Sigmoid colon (tissue), 7 donors: ENCODE measurements at places on chromosomes 11 and 22. TPM values are rescaled to one million over a fixed set of nuclear protein-coding genes. Genes with fewer than 3 reads are reported as not detected.

DNA sequence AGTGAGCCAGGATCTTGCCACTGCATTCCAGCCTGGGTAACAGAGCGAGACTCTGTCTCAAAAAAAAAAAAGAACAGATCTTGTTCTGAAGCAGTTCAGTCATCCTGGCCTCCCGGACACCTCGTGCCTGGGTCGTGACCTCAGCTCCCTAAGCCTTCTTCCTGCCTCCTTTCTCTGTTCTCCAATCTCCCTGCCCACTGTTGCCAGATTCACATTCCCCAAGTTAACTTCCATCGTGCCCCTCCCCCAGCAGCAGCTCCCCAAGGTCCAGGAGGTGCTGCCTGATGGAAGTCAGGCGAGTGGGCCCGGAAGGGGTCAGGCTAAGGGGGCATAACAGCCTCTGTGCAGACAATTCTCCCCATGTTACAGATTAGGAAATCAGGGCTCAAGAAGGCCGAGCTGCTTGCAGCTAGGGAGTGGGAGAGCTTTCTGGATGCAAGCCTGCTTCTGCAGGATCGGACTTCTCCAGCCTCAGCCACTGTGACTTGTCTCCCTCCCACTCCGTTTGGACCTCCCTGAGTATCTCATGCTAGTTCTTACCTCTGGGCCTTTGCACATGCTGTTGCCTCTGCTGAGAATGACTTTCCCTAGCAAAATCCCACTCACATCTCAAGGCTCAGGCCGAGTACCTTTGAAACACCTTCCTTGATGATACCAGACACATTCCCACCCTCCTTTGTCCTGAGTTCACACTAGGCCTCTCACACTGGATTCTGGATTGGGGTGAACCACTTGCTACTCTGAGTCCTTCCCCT lies 14.3 kb upstream of the TMEM184B start:
- peaks cover 41% of the 10 kb centered on the region for H3K4me1 ChIP-seq
- no peak for DNase-seq
- H3K27ac ChIP-seq, result no peak overlapping the region
- H3K27me3 ChIP-seq, result no peaks in the 10 kb centered on the region
- H3K4me3 ChIP-seq, result no peak overlapping the region

DNA sequence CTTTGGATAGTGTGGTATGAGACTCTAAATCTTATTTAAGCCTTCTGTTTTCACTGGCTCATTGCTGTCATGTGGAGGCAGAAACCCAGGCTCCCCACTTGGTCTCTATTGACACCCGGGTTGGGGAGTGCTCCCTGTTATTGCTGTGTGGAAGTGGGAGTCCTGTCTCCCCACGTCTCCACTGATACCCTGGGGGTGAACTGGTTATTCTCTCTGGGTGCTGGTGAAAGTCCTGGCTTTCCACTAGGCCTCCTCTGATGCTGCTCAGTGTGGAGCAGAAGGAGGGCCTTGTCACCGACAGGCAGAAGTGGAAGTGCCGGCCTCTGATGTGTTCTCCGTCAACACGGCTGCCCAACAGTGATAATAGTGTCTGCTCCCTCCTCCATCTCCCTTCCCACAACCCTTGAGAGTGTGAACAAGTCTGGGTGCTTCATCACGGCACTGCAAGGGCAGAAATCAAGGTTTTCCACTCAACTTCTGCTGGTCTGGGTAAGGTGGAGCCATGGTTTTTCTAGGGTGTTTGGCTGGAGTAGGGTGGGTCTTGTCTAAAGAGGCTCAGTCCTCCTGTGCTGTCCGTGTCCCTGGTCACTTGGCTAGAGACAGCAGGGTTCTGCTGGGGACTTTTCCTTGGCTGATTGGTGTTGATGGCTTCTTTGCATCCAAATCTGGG lies 240.7 kb upstream of the B3GAT1 start:
- no peaks in the 10 kb centered on the region for H3K4me1 ChIP-seq
- no peaks in the 10 kb centered on the region for H3K27me3 ChIP-seq
- H3K36me3 ChIP-seq, result no peaks in the 10 kb centered on the region

DNA sequence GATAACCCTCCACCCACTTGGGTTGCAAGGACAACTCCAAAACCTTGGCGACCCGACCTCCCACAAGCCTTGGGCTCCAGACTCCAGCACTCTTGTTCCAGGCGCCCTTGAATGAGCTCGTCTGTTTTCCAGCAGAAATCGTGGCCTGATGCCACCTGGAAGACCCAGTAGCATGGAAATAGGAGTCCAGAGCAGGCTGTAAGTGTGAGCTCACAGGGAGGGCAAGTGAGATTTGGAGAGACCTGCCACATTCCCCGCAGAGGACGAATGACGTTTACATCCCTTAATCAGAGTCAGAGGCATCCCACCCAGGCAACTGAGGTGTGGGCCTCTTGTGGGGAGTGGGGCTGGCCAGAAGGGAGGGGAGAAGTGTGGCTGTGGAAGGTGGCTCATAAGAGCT lies 71.9 kb downstream of the LDLRAD3 start:
- DNase-seq, result peak; percentile 74
- no peak overlapping the region for H3K27ac ChIP-seq
- no peaks in the 10 kb centered on the region for H3K4me1 ChIP-seq
- no peak overlapping the region for H3K4me3 ChIP-seq
- H3K36me3 ChIP-seq, result no peaks in the 10 kb centered on the region

DNA sequence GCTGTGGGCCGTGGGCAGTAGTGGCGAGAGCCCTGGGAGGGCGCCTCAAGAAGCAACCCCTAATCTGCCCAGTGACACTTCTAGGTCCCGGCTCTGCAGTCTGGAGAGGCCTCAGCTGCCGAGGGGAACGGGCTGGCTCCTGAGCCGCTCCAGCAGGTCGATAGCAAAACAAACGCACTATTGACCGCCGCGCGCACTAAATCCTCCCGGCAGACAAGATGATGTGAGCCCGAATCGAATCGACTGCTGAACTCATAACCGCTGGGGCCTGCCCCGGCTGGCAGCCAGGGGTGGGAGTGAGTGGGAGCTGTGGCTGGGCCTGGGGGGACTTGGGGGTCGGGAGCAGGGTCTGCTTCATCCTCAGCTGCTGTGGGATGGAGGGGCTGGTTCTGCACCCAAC lies 36.1 kb downstream of the FLRT1 start:
- no peak for DNase-seq
- H3K27ac ChIP-seq, result no peak overlapping the region
- no peak overlapping the region for H3K4me3 ChIP-seq
- no peaks in the 10 kb centered on the region for H3K36me3 ChIP-seq
- H3K4me1 ChIP-seq, result peaks cover 8% of the 10 kb centered on the region

DNA sequence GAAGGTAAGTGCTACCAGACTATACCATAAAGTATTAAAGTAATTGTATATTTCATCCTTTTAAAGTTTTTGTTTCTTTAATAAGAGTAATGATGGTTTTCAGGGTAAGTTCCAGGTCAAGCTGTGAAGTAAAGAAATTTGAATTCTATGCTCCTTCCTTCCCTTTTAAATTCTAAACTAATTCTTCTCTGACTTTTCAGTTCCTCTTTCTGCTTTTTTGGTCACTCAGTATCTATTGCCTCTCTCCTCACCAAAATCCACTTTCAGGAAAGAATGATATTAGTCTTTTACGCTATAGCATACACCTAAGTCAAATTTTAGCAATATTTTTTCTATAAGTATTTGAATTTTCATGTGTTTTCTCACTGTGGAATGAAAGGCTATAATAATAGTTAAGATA lies 8.2 kb downstream of the MMP8 start:
- H3K27ac ChIP-seq, result no peak overlapping the region
- H3K4me3 ChIP-seq, result no peak overlapping the region
- H3K27me3 ChIP-seq, result no peaks in the 10 kb centered on the region
- no peaks in the 10 kb centered on the region for H3K4me1 ChIP-seq
- DNase-seq, result no peak

DNA sequence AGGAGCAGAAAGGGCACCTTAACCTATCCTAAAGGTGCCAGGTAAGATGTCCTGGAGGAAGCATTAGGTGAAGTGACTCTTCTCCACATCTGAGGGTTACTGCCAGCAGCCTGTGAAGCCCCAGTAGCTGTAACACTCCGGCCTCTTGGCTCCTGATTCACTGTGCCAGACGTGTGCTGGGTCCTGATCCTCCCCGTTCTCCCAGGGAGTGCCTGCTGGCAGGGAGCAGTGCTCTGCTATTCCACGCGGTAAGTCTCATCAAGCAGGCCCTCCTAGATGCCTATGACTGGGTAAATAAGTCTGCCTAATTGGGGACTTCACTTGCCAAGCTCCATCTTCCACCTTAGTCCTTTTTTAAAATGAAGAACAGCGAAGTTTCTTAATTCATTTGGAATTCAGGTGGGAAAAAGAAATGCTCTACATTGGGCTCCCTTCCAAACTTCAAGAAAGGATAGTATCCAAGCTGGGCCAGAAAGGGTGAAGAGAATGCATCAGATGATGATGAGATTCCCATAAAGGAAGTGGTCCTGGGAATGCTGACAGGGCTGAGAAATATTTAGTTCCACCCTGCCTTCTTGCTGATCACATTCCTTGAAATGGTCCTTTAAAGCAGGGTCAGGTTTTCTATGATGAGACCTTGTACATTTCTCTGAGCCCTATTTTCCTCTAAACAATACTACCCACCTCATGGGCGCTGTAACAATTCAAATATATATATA lies 188.0 kb downstream of the MAML2 start:
- no peak for DNase-seq
- H3K4me3 ChIP-seq, result no peak overlapping the region
- no peaks in the 10 kb centered on the region for H3K27me3 ChIP-seq
- no peaks in the 10 kb centered on the region for H3K36me3 ChIP-seq
- H3K27ac ChIP-seq, result peak overlapping the region; percentile 78

GRCh38 chr11:119468511-119468910 lies 45.5 kb upstream of the THY1 start:
- no peak overlapping the region for H3K27ac ChIP-seq
- peaks cover 15% of the 10 kb centered on the region for H3K4me1 ChIP-seq
- no peaks in the 10 kb centered on the region for H3K36me3 ChIP-seq
- H3K4me3 ChIP-seq, result no peak overlapping the region
- DNase-seq, result no peak
- H3K27me3 ChIP-seq, result no peaks in the 10 kb centered on the region

GRCh38 chr11:104705490-104706190 lies 192.6 kb downstream of the CASP12 start:
- no peaks in the 10 kb centered on the region for H3K27me3 ChIP-seq
- H3K27ac ChIP-seq, result no peak overlapping the region
- H3K36me3 ChIP-seq, result no peaks in the 10 kb centered on the region
- DNase-seq, result no peak

DNA sequence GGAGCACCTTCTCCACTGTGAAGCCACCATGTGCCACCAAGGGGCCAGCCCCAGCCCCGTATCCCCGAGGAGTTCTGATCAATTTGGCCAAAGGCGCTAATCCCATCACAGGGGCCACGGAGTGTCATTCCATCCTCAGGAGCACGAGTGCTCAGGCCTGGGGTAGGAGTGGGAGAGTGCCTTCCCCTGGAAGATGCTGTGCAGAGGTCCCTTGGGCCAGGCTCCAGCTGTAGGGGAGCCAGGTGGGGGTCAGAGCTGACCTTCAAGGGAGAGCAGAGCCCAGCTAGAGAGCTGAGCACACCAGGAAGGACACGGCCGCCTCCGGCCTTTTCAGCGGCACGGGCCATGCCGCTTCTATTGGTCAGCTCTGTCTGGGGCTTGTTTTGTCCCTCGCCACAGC lies 1459.9 kb downstream of the BRD1 start:
- no peaks in the 10 kb centered on the region for H3K36me3 ChIP-seq
- H3K27me3 ChIP-seq, result no peaks in the 10 kb centered on the region
- H3K27ac ChIP-seq, result no peak overlapping the region
- no peak overlapping the region for H3K4me3 ChIP-seq
- DNase-seq, result no peak
- peaks cover 7% of the 10 kb centered on the region for H3K4me1 ChIP-seq

GRCh38 chr11:76785513-76785912 lies 2.4 kb downstream of the TSKU start:
- H3K27ac ChIP-seq, result no peak overlapping the region
- H3K4me1 ChIP-seq, result peaks cover 20% of the 10 kb centered on the region
- no peaks in the 10 kb centered on the region for H3K27me3 ChIP-seq
- no peak for DNase-seq

GRCh38 chr11:45726493-45727054 lies 61.2 kb upstream of the CHST1 start:
- no peak for DNase-seq
- no peak overlapping the region for H3K27ac ChIP-seq
- no peaks in the 10 kb centered on the region for H3K4me1 ChIP-seq
- H3K27me3 ChIP-seq, result no peaks in the 10 kb centered on the region
- no peaks in the 10 kb centered on the region for H3K36me3 ChIP-seq

- no peak overlapping the region for H3K4me3 ChIP-seq
- no peaks in the 10 kb centered on the region for H3K4me1 ChIP-seq
- no peak overlapping the region for H3K27ac ChIP-seq
- H3K27me3 ChIP-seq, result no peaks in the 10 kb centered on the region
- no peaks in the 10 kb centered on the region for H3K36me3 ChIP-seq
These were observed 43.6 kb downstream of the PPARA start for GRCh38 chr22:46193898-46194310.

GRCh38 chr11:114060392-114061047 lies 1.0 kb downstream of the ZBTB16 start:
- peak overlapping the region; percentile 68 for H3K4me3 ChIP-seq
- DNase-seq, result peak; percentile 75
- peaks cover 50% of the 10 kb centered on the region for H3K4me1 ChIP-seq
- H3K27ac ChIP-seq, result peak overlapping the region; percentile 97
- peaks cover 29% of the 10 kb centered on the region for H3K36me3 ChIP-seq

The RHOD gene
- polyA plus RNA-seq, result 11.2 TPM

The PPP1R14B gene
- 159 TPM for polyA plus RNA-seq

The CRYAB gene
- 63.0 TPM for polyA plus RNA-seq
